ENCODE measurements at places on chromosomes 6 and 20. TPM values are rescaled to one million over a fixed set of nuclear protein-coding genes. Genes with fewer than 3 reads are reported as not detected.

KPNA5 gene
- 3.4 TPM for polyA plus RNA-seq

IL17F gene
- not detected for polyA plus RNA-seq

DNA sequence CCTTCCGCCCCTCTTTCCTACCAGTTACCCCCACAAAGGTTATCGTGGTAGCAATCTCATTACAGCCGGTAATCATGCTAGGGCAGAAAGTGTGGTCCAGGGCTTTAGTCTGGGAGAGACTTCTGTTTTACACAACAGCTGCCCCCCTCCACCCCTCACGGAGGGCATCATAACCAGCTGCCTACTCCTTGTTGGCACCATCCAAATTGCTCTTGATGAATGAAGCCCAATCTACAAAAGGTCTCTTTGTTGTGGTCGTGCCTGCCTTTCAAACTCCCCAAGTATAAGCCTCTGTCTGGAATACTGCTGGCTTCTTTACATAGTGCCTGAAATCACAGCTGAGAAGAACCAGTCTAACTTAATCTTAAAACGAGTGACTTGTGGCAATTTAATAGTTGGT is 157.9 kb downstream of the INSM1 start:
- DNase-seq, result no peak

DNA sequence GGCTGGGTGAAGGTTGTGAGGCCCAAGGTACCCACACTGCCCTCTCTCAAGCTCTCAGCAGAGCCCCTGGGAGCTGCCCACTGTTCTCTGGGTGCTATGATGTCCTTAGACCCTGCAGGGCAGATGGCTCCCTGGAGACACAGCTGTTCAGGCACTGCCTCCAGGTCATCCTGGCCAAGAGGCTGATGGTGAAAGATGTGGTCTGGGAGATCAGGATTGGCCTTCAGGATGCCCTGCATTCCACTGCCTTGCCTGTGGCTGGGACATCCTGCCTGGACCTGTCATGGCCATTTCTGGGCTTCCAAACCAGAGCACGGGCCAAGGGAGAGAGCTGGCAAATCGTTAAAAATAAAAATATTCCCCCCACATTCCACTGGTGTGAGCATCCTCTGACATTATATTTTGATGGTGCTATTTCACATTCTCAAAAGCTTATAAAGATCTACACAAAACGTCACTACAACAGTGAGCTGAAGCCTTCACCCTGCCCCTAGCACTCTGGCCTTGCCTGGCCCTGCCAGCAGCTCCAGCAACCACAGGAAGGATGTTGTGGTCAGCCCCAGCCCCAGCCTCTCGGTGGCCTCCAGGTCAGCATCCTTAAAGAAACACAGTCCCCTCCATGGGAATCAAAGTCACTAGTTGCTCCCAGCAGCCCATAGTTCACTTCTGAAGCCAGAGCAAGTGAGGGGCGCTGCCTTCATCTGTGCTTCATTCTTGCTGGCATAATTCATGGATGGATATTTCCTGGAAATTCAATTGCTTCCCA is 13.5 kb upstream of the KCNK16 start:
- DNase-seq, result no peak

DNA sequence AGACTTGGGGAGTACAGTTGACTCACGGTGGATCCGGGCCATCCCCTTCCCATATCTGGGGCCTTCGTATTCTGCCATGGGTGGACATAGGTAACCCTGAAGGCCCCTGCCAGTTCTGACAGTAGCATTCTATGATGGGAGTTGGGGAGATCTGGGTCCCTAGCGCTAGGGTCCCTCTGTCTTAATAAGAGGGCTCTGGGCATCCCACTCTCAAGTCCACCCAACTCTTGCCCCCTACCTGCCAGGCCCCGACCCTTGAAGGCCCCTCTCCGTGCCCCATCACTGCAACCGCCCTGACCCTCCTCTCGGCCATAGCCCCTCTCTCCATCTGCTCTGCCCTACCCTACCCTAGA is 6.5 kb upstream of the CAPN11 start:
- no peak for DNase-seq

DNA sequence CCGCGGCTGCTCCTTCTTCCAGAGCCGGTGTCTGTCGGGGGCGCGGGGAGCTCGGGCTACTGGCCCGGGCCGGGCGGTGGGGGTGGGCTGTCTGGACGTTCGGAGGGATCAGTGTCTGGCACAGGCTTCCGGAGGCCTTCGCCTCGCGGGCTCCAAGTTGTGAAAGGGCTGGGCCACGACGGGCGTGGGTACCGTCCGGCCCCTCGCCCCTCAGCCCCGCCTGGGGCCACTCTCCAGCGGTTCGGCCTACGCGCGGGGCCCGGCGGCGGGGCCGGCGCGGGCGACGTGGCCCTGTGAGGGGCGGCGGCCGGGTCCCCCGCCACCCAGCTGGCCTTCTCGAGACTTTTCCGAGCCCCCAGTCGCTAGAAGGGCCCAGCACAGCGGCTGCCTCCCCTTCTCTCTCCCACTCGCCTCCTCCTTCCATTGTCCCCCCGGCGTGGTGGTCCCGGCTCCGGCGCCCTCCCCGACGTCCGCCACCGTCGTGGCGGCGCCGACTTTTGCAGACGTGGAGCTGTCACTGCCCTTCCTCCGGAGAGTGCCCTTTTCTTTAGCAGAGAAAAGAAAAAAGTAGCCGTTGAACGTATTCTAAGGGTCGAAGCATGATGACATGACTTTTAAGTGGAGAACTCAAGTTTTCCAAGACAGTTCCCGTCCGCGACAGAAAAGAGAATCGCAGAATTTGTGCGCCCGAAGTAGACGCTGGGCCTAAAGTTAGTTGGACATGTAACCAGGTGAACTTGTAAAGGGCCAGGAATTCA is 571 bp downstream of the ITCH start:
- peak; percentile 71 for DNase-seq

DNA sequence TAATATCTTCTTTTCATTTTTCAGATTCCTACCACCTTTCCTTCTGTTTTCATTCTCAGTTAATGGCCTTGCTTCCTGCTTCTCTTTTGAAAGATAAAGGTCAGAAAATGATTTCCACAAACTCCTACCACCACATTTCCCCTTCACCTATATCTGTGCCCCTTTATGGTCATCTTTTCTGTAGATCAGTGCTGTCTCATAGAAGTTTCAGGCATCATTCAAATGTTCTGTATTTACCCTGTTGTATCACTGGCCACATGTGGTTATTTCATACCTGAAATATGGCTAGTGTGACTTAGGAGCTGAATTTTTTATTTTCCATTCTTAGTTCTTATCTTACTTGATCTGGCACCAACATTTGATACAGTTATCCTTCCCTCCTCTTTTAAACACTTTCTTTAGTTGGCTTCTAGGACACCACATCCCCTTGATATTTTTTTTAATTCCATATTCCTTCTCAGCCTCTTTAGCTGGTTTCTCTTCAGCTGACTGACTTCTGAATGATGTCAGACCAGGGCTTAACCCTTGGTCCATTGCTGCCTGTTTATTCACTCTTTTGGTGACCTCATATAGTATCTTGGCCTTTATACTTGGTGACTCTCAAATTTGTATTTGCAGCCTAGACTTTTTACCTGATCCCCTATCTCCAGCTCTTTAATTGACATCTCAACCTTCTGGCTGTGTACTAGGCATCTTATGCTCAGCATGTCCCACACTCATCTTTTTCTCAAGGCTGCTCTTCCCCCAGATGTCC is 81.0 kb downstream of the ATRN start:
- DNase-seq, result no peak

DNA sequence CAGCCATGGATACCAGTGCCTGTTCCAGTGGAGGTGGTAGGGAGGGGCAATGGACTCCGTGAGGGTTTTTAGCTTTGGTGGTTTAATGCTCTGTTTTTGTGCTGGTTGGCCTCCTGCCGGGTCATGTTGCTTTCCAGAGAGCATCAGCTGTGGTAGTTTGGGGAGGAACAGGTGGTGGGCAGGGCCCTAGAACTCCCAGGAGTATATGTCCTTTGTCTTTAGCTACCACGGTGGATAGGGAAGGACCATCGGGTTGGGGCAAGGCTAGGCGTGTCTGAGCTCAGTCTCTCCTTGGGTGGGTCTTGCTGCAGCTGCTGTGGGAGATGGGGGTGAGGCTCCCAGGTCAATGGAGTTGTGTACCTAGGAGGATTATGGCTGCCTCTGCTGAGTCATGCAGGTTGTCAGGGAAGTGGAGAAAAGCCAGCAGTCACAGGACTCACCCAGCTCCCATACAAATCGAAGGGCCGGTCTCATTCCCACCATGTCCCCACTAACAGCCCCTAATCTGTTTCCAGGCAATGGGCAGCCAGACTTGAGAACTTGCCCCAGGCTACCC is 38.9 kb downstream of the MRAP2 start:
- no peak for DNase-seq

DNA sequence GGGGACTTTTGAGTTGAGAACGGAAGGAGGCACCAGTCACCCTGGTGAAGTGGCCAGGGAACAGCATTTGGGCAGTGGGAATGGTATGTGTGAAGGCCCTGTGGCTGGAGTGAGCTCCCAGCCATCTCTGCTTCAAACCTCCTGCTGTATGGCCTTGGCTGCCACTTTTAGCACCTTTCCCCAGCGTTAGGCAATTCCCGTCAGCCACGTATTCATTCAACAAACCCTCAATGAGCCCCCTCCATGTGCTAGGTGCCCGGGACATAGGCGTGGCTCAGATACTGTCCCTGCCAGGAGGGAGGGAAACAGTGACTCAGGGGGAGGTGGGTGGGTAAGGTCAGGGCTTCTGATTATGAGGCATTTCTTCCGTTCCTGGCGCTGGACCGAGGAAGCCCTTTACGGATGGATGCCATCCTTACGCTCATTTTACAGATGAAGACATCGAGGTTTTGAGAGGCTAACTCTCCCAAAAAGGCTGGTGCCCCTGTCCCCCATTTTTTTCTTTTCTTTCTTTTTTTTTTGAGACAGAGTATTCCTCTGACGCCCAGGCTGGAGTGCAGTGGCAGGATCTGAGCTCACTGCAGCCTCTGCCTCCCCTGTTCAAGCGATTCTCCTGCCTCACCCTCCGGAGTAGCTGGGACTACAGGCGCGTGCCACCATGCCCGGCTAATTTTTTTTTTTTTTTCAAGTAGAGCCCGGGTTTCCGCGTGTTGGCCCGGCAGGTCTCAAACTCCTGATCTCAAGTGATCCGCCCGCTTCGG is 37.5 kb downstream of the SRC start:
- DNase-seq, result no peak
